ENCODE measurements at places on chromosomes 13 and 19. TPM values are rescaled to one million over a fixed set of nuclear protein-coding genes. Genes with fewer than 3 reads are reported as not detected.

GRCh38 chr13:26412936-26413716 is 144.4 kb upstream of the WASF3 start:
- DNase-seq = no peak

Gene LYPD3
- 1.8 TPM for total RNA-seq

GRCh38 chr19:31402529-31403316 is 53.5 kb upstream of the TSHZ3 start:
- no peak for DNase-seq

DNA sequence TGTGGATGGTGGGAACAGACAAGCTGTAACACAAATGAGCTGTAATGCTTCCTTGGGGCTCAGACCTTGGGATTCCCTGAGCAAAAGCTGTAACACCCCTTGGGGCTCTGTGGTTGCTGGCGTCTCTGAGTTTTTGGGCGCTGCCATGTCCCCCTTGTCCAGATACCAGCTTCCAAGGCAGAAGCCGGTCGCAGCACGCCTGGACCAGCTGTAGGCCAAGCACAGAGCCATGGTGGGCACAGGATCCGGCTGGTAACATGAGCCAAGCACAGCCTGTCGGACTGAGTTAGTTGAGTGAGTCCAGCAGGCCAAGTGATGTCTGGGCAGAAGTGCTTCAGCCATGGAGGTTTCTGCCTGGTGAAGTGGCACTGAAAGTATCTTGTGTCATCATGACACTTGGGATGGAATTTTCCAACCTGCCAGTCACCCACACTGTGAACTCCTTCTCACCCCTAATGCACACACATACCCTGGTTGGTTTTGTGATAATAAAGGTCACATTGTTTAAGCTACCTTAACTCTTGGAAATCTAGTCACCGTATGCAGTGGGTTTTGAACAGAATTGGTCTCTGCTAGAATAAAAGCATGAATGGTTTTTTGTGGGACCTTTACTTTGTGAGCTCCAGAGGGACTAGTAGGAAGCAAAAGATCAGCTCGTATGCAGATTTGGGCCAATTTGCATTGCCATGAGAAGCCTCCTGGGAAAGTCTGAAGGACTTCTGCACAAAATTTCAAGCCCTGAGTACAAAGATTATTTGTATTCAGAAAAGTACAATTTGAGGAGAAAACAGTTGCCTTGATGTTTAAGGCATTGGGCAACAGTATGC is 7.0 kb upstream of the ZNF17 start:
- DNase-seq = no peak

Gene URAD
- not detected for total RNA-seq

Gene ZNF534
- total RNA-seq = not detected

- no peak for DNase-seq
These were observed 10.8 kb downstream of the SH3GL1 start for GRCh38 chr19:4389511-4390016.

- DNase-seq = no peak
These were observed 2832.4 kb downstream of the PCDH9 start for GRCh38 chr13:64397701-64398100.

Gene KLF1
- not detected for total RNA-seq

Gene ATP4A
- not detected for total RNA-seq

DNA sequence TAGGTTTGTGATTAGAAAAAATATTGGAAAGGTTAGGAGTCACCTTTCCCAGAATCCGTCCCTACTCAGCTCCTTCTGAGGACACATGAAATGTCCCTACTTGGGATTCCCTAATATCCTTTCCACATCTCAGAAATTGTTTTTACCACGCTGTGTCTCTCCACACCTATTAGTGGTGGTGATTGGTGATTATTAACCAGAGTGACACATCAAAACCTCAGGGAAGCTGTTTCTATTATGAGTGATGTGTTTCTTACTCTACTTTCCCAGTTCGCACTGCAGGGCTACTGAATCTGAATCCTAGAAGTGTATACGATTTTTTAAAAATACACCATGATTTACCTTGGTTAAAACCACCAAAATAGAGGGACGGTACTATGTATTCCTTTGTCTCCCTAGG is 460.8 kb downstream of the TBC1D4 start:
- DNase-seq = no peak

Gene IL12RB1
- total RNA-seq = 56.4 TPM

- DNase-seq = no peak
These were observed 10.9 kb downstream of the RFX1 start for GRCh38 chr19:13995017-13995728.

DNA sequence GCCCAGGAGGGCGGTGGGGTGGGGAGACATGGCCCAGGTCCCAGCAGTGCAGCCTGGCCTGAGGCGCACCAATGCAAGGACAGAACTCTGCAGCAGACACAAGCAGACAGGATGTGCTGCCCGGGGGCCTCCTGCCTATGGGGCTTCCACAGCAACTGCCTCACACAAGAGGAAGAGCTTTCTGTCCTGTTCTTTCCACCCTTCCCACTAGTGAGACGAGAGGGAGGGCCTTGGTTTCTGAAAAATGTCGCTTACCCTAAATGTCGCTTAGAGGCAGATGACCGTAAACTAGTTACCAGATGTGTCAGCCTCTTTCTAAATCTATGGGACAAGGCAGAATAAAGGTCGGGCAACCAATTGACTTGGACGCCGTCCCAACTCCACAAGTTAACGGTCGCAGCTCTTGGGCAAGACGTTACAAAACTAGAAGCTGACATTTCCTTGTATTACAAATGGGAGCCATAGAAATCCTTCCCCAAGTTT is at the start of gene LAIR1:
LAIR1 (minus strand) TSS at position 157 of the 483 bp plus-strand sequence; CDS start at position 30, 127 bp downstream.
- DNase-seq = peak; percentile 70

- DNase-seq = no peak
These were observed 134.0 kb downstream of the TBC1D4 start for GRCh38 chr13:75347925-75348324.

Gene ZNF136
- total RNA-seq = 18.2 TPM

- no peak for DNase-seq
These were observed 8.4 kb downstream of the RGL3 start for GRCh38 chr19:11410682-11411081.

GRCh38 chr13:27401210-27401609 is 23.2 kb upstream of the GTF3A start:
- no peak for DNase-seq

Gene ATP12A
- total RNA-seq = not detected

- DNase-seq = no peak
These were observed 21.1 kb upstream of the STK24 start for GRCh38 chr13:98598043-98598442.
